ENCODE measurements at places on chromosomes 4 and X. TPM values are rescaled to one million over a fixed set of nuclear protein-coding genes. Genes with fewer than 3 reads are reported as not detected.

GRCh38 chr4:102386966-102387365, 41.7 kb upstream of the SLC39A8 start:
- H3K27me3 ChIP-seq: peaks cover 2% of the 10 kb centered on the region
- no peak for DNase-seq
- no peak overlapping the region for H3K27ac ChIP-seq
- peaks cover 3% of the 10 kb centered on the region for H3K4me1 ChIP-seq
- H3K36me3 ChIP-seq: no peaks in the 10 kb centered on the region

DNA sequence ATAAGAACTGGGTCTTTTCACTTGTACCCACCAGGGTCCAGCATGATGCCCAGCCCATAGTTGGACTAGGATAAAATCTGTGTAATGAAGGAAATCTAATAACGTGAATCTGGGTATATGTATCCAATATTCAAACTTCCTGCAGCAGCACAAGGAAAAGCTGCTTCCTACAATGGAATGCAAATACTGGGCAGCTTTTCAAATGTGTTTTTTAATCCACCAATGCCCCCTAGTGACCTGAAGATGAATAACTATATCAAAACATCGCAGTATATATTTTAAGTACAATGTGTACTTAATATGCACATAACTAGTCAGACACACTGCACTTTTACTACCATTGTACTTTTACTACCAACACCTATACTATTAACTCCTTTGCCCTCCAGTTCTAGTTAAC, 5.3 kb downstream of the APOO start:
- H3K36me3 ChIP-seq: no peaks in the 10 kb centered on the region
- H3K4me3 ChIP-seq: no peak overlapping the region
- peaks cover 26% of the 10 kb centered on the region for H3K4me1 ChIP-seq
- no peaks in the 10 kb centered on the region for H3K27me3 ChIP-seq
- no peak overlapping the region for H3K27ac ChIP-seq

- H3K27ac ChIP-seq: peak overlapping the region; percentile 57
- DNase-seq: peak; percentile 14
- no peaks in the 10 kb centered on the region for H3K27me3 ChIP-seq
- peaks cover 17% of the 10 kb centered on the region for H3K4me1 ChIP-seq
These were observed 63.7 kb downstream of the STK32B start for GRCh38 chr4:5114950-5115349.

DNA sequence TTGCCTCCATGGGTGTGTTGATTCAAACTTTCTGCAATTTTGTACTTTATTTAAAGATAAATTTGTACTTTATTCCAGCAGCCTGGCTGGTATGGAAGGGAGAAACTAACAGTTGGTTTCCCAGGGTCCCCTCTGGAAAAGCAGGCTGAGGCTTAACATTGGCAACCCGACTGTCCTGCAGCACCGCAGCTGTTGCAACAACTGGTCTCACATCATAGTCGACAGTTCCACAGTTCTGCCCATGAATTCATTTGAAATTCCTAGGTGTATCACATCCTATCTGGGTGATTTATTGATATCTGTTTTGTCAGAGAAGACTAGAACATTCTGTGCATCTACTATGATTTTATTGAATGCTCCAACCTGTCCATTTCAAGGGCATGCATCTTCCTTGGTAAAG, 98.8 kb upstream of the GATB start:
- H3K36me3 ChIP-seq: no peaks in the 10 kb centered on the region
- H3K27me3 ChIP-seq: peaks cover 5% of the 10 kb centered on the region
- DNase-seq: no peak
- H3K27ac ChIP-seq: no peak overlapping the region
- H3K4me1 ChIP-seq: no peaks in the 10 kb centered on the region
- no peak overlapping the region for H3K4me3 ChIP-seq

GRCh38 chrX:112941209-112941837, 100.7 kb upstream of the AMOT start:
- no peaks in the 10 kb centered on the region for H3K4me1 ChIP-seq
- H3K27me3 ChIP-seq: no peaks in the 10 kb centered on the region
- H3K36me3 ChIP-seq: no peaks in the 10 kb centered on the region
- no peak overlapping the region for H3K27ac ChIP-seq
- DNase-seq: no peak

DNA sequence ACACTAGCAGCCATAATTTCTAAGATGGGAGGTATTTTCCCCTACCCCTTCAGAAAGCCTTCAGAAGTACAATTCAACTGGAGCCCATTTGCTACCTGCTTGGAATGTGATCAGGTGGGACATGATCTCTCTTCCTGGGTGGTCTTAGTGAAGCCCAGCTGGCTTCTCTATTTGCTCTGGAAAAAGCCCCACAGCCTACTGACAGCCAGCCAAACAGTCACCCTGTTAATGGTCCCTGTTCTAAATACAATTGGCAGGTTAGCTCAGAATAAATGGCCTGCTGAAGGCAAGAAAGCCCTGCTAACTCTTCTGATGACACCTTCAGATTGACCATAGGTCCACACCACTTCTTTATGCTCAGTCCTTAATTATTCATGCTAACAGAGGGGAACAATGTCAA, 39.9 kb downstream of the HS6ST2 start:
- H3K27me3 ChIP-seq: no peaks in the 10 kb centered on the region
- no peak overlapping the region for H3K27ac ChIP-seq
- no peak overlapping the region for H3K4me3 ChIP-seq

DNA sequence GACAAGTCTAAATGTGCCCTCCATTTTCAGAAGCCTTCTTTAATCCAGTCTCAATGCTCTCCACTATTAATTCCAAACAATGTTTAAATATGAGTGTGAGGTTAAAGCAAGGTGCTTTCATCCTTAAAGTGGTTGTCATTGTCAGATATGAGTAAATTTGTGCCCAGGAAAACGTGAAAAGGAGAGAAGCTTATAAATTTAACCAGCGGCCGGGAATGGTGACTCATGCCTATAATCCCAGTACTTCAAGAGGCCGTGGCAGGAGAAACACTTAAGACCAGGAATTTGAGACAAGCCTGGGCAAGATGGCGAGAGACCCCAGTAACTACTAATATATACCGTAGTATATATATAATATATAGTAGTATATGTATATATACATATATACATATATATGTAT, 270.0 kb downstream of the ARHGAP24 start:
- peak; percentile 66 for DNase-seq
- no peaks in the 10 kb centered on the region for H3K27me3 ChIP-seq
- peaks cover 13% of the 10 kb centered on the region for H3K4me1 ChIP-seq
- H3K27ac ChIP-seq: no peak overlapping the region

DNA sequence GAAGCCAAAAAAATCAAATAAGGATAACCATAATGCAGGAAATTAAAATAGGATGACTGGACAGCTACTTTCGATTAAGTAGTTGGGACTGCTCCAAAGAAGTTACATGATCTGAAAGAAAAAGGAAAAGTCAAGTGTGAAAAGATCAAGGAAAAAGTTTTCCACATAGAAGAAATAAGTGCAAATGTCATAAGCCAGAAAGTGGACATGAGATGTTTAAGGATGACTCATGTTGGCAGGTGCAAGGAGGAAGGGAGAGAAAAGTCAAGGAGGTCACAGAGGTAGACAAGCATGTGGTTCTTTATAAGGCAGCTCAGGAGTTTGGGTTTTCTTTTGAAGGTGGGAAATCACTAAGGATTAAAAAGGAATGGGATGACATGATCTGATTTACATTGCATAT, 89.8 kb upstream of the GPRIN3 start:
- DNase-seq: peak; percentile 36
- H3K4me3 ChIP-seq: no peak overlapping the region
- no peak overlapping the region for H3K27ac ChIP-seq
- no peaks in the 10 kb centered on the region for H3K36me3 ChIP-seq
- H3K27me3 ChIP-seq: no peaks in the 10 kb centered on the region

DNA sequence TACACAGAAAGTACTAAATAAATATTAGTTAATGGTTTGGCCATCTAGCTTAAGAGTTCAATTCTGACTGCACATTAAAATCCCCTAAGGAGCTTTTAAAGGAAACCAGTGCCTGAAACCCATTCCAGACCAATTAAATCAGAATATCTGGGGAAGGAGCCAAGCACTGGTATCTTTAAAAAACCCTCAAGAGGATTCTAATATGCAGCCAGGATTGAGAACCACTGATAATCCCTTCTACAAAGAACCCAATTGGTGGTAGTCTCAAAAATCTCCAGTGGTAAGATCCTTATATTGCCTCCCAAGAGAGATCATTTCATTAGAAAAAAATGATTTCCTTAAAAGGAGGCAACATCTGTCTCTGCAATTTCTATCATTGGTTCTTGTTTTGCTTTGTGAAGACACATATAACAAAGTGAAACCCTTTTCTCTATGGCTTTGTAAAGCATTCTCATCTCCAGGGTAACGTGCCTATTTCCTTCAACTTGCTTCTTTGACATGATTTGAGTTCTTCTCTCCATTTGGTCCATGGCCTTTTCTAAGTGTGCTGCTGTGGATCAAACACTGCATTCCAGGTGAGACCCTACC, 3.5 kb downstream of the GPR34 start:
- no peaks in the 10 kb centered on the region for H3K27me3 ChIP-seq
- H3K27ac ChIP-seq: no peak overlapping the region
- no peaks in the 10 kb centered on the region for H3K4me1 ChIP-seq

The TLL1 gene
- 2.7 TPM for total RNA-seq

The TRAPPC11 gene
- total RNA-seq: 26.3 TPM

All from astrocyte (in vitro differentiated cells and primary cell).